ENCODE measurements at places on chromosomes 16 and 17. TPM values are rescaled to one million over a fixed set of nuclear protein-coding genes. Genes with fewer than 3 reads are reported as not detected.

DNA sequence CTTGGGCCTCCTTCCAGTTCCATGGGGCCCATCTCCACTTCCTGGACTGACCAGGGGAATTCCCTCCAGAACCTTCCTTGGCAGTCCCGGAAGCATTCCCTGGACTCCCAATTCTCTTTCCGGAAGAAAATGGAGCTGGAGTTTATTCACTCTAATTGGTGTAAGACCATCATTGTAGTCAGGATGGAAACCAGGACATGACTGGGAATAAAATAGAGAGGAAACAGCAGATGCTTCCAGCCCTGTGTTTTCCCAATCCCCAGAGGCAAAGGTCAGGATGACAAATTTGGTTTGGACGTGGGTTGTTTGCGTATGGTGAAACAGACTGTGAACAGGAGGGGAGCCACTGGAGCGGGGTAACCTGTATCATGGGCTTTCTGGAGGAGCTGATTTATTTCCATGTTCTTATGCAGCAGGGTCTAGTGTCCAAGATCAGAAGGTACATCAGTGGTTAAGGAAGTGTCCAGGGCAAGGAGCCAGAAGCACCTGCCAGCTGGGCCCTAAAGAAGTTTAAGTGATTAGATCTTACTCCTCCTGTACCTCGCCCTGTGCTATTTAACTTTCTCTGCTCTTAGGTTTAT lies 8.5 kb upstream of the LONP2 start:
- no peaks in the 10 kb centered on the region for H3K4me1 ChIP-seq
- H3K4me3 ChIP-seq = no peak overlapping the region
- no peaks in the 10 kb centered on the region for H3K27me3 ChIP-seq
- no peak overlapping the region for H3K27ac ChIP-seq

GRCh38 chr17:3964203-3965117 lies at the start of gene ATP2A3:
TSS of gene ATP2A3 (minus strand) at chr17:3964437. CDS start at chr17:3964291, 146 bp downstream.
- H3K4me3 ChIP-seq = peak within 1 kb of the TSS; percentile 92
- DNase-seq = peak; percentile 61
- no peaks in the 10 kb centered on the region for H3K36me3 ChIP-seq

Gene KCNG4
- total RNA-seq = not detected

DNA sequence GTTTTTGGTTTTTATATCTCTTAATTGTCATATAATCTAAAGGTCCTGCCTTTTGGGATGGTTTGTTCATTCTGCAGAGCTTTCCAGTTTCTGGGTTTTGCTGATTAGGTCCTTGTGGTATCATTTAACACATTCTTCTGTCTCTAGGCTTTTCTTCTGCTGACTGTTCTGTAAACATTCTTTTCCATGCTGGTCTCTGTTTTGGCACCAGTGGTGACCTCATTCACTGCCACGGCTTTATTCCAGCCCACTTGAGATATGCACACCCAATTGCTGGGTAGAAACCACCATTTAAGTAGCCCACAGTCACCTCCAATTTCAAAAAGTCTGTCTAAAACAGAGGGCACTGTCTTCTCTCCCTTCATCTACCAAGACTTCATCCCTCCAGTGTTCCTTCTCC lies 31.1 kb upstream of the COX10 start:
- H3K4me1 ChIP-seq = no peaks in the 10 kb centered on the region
- no peak for DNase-seq
- H3K27ac ChIP-seq = no peak overlapping the region
- no peaks in the 10 kb centered on the region for H3K27me3 ChIP-seq

DNA sequence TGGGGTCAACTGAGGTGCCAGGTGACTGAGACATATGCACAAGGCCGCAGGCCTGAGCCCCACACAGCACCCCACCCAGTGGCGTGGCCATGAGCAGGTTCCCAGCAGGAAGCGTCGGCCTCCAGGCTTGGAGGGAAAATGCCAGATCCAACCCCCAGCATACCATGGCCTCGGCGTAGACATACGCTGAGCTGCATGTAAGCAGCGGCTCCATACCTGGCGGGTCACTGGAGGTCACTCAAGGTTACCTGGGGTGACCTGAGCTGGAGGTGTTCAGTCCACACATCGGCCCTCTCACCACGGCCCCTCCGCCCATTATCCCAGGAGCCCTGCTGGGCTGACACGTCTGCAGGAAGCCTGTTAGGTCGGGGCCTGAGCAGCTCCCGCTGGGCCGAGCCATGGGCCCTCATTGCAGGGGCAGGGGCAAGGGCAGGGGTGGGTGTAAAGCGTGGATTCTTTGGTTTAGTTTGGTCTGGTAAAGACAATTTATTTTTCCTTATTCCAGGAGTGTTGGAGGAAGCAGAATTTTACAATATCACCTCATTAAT lies 15.2 kb downstream of the KCTD5 start:
- no peak overlapping the region for H3K4me3 ChIP-seq
- no peaks in the 10 kb centered on the region for H3K4me1 ChIP-seq
- no peak overlapping the region for H3K27ac ChIP-seq
- DNase-seq = no peak
- peaks cover 19% of the 10 kb centered on the region for H3K36me3 ChIP-seq

Gene ICAM2
- total RNA-seq = 77.4 TPM

- no peak overlapping the region for H3K4me3 ChIP-seq
- H3K27me3 ChIP-seq = no peaks in the 10 kb centered on the region
- H3K4me1 ChIP-seq = peaks cover 70% of the 10 kb centered on the region
These were observed 45.3 kb downstream of the CPNE2 start for GRCh38 chr16:57137566-57138273.

Measured in CD8-positive, alpha-beta memory T cell (primary cell).